ENCODE measurements at places on chromosomes 2 and 18.
A peak's percentile ranks its signal among the peaks of the same experiment; 100 is the strongest.

DNA sequence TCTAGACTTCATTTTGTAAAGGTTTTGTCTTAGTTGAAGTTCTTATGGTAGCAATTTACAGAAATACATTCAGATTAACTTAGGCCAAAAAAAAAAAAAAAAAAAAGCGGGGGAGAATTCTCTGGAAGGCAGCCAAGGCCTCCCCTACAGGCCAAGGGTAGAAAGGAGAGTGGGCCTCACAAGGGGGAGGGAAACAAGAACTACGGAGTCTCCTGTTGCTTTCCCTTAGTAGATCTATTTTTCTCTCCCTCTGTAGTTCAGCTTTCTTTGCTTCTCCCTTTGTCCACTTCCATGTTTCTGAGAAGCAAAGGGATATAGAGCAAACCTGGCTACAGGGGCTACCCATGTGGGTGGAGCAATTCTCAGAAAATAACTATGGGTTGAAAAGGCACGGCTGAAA is 2.4 kb upstream of the STK11IP start:
- DNase-seq = no peak

- DNase-seq = peak; percentile 26
These were observed 24.0 kb upstream of the ITGB6 start for GRCh38 chr2:160224060-160224459.

- DNase-seq = no peak
These were observed 7.6 kb downstream of the TBR1 start for GRCh38 chr2:161423421-161424393.

GRCh38 chr2:60926741-60927552 is 45.6 kb downstream of the REL start:
- DNase-seq = no peak

GRCh38 chr18:49228187-49228586 is 232.3 kb downstream of the DYM start:
- DNase-seq = no peak

DNA sequence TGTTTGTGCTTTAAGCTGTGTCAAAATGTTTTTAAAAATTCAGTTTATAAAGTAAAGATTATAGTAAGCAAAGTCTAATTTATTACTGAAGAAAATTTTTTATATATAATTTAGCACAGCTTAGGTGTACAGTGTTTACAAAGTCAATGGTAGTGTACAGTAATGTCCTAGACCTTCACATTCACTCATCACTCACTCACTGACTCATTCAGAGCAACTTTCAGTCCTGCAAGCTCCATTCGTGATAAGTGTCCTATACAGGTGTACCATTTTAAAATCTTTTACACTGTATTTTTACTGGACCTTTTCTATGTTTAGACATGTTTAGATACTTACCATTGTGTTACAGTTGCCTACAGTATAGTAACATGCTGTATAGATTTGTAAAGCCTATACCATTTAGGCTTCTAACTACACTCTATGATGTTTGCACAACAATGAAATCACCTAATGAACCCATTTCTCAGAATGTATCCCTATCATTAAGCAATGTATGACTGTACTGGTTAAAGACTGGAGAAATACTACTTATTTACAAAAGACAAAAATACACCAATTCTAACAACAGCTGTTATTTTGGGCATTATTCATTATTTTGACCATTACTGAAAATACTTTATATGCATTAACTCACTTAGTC is 95.1 kb downstream of the STRN start:
- DNase-seq = no peak

- DNase-seq = no peak
These were observed 56.6 kb downstream of the XRCC5 start for GRCh38 chr2:216165711-216166110.

DNA sequence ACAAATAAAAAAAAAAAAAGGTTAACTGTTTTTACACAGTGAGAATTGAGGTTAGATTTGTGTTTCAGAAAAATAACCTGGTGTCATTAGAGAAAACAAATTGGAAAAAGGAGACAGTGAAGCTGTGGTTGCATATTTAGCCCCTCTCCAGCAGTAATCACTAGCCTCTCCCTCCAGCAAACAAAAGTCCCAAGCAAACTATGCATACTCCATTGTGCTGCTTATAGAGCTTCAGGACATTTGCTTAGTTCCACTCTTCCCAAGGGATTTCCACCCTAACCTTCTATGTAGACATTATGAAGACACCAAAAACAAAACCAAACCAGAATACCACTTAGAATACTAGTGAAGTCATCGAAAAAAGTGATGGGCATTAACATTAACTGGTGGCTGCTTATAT is 534.2 kb upstream of the CDH2 start:
- no peak for DNase-seq

DNA sequence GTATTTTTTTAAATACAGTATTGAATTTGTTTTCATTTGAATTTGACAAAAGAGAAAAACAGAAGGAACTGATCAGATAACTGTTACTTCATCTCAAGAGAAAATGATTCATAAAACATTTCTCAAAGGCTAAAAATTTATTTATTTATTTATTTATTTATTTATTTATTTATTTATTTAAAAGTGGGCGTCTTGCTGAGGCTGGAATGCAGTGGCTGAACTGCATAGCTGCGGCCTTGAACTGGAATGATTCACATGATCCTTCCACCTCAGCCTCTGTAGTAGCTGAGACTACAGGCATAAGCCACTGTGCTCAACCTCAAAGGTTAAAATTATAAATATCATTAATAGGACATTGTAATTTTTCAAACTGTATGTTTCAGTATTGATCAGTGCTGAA is 4.5 kb upstream of the PUM2 start:
- no peak for DNase-seq

DNA sequence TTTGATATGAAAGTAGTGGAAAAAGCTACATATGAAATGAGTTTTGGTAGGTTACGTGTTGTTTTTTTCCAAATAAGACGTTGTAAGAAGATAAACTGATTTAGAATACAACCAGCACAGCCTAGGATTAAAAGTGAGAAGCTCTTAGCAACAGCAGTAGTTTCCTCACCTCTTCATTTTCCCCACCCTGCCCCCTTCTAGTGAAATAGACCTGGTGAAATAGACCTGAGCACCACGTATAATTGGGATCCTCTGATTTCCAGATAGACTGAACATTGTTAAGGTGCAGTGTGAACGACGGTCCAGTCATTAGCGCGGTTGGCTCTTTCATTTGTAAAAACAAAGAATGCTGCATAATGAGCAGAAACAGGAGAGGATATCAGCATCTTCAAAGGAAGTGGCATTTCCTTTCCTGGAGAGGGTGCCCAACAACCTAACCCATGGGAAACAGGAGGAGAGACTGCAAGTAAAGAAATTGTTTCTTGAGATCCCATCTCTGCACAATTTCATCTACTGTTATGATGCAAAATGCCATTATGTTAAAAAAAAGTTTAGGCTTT is 114.3 kb downstream of the FIGN start:
- no peak for DNase-seq

DNA sequence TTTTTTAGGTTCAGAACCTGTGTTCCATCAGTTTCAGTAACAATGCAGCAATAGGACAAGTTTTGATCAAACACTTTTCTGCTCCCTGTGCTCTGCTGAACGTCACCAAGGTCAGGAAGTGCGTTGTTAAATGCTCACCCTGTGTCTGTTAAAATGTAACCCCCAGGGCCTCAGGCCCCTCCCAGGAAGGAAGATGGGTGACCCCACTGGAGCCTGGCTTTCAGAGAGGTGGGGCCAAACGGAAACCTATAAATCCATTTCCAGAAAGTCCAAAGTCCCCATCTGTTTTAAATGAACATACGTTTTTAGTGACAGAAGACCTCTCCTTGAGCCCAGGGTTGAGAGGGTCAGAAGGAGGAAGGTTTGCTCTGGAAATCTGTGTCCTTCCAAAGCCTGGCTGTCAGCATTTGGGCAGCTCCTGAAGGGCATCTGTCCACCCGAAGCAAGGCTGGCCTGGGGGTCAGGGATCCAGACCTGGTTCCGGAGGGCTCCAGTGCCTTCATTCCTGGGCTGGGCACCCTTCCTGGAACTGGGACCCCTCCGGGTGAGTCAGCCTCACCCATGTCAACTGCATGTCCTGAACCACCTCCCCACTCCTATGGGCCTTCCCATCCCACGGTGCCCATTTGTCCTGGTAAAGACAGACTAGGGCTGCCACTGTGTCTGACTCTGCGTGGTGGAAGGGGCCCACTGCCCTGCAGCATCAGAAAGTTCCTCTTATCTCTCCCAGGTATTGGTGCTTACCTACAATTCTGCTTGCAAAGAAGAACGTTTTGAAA is 117.4 kb upstream of the COPS8 start:
- no peak for DNase-seq

DNA sequence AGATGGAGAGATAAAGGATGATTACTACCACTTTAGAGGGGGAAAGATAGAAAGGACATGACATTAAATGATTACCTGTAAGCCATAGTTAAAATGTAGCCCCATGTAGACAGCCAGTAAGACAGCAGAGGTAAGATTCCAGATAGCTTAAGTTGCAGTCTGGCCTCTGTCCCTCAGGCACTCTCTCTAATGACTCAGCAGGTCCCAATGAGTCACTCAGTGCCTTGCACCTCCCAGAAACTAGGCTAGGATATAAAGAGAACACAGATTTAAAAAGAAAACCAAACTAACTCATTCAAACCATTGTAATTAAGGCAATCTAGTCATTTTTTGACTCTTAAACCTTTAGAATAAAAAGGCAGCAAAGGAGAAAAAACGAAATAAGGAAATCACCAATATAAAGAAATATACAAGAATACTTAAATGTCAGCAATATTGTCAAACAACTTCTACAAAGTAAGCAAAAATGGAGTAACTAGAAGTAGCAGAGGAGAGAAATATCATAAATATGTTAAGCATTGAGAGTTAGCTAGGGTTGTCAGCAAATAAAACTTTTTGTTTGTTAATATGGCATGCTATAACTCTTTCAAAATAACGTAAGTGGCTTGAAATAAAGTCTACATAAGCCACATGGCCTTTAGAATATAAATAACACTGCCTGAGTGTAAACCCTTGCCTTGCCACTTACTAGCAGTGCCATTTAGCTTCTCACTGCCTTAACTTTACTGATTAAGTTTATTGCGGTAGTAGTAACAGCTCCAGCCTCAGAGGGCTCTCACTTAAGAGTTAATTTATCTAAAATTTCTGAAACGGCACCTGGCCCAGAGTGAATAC is 48.5 kb downstream of the SOCS6 start:
- no peak for DNase-seq

DNA sequence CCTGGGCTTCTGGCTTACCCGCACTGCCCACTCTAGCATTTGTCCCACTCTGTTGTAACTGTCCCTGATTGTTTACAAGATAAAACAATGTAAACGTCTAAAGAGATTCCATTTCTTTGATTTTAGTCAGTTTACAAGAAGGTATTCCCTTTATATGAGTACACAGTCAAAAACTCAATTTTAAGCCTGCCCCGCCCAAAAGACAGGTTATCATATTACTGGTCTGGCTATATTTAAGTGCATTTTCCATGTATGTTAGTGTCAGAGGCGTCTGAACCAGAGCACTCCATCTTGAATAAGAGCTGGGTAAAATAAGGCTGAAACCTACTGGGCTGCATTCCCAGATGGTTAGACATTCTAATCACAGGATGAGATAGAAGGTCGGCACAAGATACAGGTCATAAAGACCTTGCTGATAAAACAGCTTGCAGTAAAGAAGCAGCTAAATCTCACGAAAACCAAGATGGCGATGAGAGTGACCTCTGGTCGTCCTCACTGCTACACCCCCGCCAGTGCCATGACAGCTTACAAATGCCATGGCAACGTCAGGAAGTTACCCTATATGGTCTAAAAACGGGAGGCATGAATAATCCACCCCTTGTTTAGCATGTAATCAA is 15.0 kb downstream of the GPR45 start:
- no peak for DNase-seq

GRCh38 chr18:54812885-54813284 is 15.4 kb upstream of the RAB27B start:
- DNase-seq = no peak

DNA sequence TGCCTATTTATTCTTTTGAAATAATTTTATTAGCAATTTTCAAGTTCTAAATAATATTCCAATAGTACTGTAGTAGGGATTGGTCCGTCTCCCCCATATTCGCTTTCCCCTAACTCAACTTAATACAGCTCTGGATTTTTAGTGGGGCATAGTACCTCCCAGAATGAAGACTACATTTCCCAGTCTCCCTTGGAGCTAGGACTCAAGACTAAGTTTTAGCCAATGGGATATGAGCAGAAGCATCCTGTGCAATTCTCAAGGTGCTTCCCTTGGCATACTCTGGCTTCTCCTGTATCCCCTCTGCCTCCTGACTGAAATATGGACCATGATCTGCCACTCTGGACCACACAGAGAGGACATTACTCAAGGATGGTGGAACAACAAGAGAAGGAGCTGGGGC is 24.1 kb downstream of the ST3GAL5 start:
- DNase-seq = no peak

DNA sequence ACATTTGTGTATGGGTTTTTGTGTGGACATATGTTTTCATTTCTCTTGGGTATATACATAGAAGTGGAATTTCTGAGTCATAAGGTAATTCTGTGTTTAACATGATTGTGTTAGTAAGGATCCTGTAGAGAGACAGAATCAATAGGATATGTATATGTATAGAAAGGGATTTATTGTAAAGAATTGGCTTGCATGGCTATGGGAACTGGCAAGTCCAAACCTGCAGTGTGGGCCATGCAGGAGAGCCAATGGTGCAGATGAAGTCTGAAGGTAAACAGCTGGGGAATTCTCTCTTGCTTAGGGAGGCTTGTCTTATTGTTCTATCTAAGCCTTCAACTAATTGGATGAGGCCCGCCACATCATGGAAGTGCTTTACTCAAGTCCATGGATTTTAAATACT is 39.2 kb upstream of the IL1R2 start:
- no peak for DNase-seq

GRCh38 chr2:239691720-239692119 is 290.9 kb upstream of the HDAC4 start:
- no peak for DNase-seq

GRCh38 chr18:56975276-56975675 is 171.6 kb upstream of the BOD1L2 start:
- DNase-seq = no peak

All from activated naive CD4-positive, alpha-beta T cell treated with anti-CD3 and anti-CD28 coated beads, Interleukin-2, amount 50 U/mL, for 16 hours (primary cell).